ENCODE measurements at places on chromosomes 13 and 19.

DNA sequence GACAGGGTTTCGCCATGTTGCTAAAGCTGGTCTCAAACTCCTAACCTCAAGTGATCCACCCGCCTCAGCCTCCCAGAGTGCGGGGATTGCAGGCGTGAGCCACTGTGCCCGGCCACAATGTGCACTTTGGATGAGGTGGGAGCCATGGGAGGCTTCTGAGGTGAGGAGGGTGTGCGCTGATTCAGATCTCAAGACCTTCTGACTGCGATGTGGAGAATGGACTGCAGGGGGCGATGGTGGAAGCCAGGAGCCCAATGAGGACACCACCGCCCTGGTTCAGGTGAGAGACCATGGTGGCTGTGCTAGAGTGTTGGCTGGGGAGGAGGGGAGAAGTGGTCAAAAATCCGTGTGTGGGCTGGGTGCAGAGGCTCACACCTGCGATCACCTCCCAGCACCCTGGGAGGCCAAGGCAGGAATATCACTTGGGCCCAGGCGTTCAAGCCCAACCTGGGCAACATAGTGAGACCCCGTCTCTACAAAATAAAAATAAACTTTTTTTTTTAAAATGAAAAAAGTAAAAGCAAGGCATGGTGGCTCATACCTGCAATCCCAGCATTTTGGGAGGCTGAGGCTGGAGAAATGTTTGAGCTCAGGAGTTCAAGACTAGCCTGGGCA lies 5.6 kb downstream of the INAFM1 start:
- DNase-seq: no peak

- DNase-seq: no peak
Measured at GRCh38 chr13:93708308-93709075, 481.9 kb downstream of the GPC6 start.

- DNase-seq: no peak
Measured at GRCh38 chr13:111648885-111649284, 328.4 kb downstream of the TEX29 start.

DNA sequence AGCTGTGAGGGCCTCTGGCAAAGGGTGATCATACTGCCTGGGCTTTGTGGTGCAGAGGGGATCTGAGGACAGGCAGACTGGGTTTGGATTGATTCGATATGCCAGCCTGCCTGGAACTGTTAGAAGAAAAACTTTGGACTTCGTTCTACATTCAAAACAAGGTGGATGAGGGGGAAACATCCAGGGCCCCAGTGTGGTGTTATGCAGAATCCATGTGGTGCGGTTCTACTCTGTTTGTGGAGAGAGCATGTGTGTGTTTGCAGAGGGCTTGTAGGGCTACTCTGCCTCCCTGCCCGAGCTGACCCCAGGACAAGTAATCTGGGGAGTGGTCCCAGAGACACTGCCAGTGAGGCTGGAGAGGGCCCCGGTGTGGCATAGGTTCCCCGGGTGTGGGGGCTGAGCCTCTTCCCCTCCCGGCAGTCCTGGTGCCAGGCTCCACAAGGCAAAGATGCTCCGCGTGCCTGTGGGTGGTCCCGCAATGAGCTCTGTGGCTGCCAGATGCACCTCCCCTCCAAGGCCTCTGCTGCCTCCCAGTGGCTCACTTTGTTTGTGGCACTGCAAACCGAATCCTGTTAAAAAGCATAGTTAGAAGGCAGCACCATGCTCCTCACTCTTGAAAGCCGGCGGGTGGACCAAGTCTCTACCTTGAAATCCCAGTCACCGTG lies 22.3 kb upstream of the TFDP1 start:
- no peak for DNase-seq

GRCh38 chr13:30006246-30006645 lies 155.8 kb upstream of the UBL3 start:
- DNase-seq: no peak

DNA sequence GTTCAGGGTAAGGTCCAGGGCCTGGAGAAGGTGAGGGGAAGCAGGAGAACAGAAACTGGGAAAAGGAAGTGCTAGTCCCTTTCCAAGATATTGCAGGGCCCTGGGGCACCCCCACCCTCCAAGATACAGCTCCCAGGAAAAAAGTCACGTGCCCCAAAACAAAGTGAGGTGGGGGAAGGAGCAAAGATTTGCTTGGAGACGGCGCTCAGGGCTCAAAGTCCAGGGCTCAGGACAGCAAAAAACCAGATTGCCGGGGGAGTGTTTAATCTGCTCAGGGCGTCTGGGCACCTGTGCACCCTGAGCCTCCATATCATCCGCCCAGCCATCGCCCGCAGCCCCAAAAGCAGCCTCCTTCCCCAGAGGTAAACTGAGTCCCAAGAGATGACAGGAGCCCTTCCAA lies 6.3 kb downstream of the SMIM24 start:
- DNase-seq: no peak

Measured in T-cell (primary cell).